ENCODE measurements at places on chromosomes 11 and 22.

DNA sequence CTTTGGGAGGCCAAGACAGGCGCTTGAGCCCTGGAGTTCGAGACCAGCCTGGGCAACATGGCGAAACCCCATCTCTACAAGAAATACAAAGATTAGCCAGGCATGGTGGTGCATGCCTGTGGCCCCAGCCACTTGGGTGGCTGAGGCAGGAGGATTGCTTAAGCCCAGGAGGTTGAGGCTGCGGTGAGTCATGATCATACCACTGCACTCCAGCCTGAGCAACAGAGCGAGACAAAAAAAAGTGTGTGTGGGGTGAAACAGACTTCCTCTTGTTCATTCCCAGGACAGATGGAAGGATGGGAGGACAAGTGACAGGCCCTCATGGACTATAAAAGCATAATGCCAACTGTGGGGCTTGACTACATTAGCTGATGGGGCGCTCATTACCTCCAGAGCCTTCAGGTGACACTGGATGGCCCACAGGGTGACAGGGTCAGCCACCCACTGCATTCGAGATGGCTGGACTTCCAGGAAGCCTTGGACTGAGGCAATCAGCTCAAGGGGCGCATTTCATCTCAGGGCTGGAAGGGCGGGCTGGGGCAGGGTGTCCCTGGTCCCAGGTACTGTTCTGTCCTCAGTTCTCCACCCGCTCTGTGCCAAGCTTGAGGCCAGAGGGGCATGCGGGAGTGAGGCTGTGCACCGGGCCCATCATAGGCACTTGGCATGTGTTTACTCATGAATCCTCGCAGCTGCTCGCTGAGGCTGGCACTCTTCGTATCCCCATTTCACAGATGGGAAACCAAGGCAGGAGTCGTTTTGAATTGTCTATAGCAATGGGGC is 12.5 kb downstream of the NPTXR start:
- no peak for DNase-seq

DNA sequence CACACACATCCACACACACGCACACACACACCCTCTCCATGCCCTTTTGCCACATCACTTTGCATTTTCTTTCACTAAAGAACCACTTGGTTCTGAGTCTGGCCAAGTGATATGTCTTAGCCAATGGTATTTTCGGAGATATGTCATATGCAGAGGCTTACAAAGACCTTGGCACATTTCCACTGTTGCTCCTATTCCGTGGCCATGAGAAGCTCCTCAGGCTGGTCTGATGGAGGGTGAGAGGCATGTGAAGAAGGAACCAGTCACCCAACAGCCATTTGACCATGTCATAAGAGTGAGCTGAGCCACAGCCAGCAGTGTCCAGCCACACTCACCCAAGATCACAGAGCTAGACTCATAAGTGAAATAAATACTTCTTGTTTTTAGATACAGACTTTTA is 212.6 kb upstream of the NAV2 start:
- DNase-seq, result no peak

GRCh38 chr11:124793466-124794278 is 6.5 kb downstream of the MSANTD2 start:
- DNase-seq, result peak; percentile 54

DNA sequence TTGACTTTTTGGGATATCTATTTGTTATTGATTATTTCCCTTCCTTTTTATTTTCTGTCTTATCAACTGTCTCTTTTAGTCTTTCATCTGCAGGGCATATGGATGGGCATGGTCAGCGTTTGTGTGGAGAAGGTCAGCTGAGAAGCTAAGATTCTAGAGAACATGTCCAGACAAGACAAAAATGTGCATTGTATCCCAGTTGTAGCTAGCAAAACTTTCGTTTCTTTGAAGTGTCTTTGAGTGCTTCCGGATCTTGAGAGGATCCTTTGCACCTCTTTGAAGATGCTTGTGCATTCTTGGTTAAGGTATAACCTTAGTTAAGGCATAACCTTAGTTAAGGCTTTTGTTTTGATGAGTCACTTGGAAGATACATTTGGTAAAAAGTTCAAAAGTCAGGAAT is 329.9 kb upstream of the LRRC4C start:
- no peak for DNase-seq

GRCh38 chr11:24056051-24056450 is 440.8 kb upstream of the LUZP2 start:
- no peak for DNase-seq

GRCh38 chr11:10838881-10839280 is 19.0 kb downstream of the ZBED5 start:
- DNase-seq, result no peak

GRCh38 chr11:80816966-80817365 is 1376.1 kb upstream of the TENM4 start:
- DNase-seq, result no peak

DNA sequence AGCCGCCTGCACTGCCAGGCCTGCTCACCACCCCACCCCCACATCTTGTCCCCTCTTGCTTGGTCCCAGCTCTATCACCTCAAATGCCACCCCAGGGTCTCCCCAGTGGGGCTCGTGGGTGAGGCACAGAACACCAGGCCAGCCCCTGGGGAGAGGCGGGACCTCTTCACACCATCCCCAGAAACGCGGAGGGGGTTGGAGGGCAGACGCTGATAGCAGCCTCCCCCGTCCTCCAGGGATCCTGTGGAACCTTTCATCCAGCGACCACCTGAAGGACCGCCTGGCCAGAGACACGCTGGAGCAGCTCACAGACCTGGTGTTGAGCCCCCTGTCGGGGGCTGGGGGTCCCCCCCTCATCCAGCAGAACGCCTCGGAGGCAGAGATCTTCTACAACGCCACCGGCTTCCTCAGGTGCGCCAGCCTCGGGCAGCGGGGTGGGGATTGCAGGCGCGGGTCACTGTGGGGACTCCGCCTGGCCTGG is 5.8 kb downstream of the PKP3 start:
- no peak for DNase-seq

- DNase-seq, result peak; percentile 30
Observed at GRCh38 chr11:8177136-8177535, 8.3 kb upstream of the RIC3 start.

GRCh38 chr11:3913921-3914320 is 58.5 kb downstream of the STIM1 start:
- no peak for DNase-seq

DNA sequence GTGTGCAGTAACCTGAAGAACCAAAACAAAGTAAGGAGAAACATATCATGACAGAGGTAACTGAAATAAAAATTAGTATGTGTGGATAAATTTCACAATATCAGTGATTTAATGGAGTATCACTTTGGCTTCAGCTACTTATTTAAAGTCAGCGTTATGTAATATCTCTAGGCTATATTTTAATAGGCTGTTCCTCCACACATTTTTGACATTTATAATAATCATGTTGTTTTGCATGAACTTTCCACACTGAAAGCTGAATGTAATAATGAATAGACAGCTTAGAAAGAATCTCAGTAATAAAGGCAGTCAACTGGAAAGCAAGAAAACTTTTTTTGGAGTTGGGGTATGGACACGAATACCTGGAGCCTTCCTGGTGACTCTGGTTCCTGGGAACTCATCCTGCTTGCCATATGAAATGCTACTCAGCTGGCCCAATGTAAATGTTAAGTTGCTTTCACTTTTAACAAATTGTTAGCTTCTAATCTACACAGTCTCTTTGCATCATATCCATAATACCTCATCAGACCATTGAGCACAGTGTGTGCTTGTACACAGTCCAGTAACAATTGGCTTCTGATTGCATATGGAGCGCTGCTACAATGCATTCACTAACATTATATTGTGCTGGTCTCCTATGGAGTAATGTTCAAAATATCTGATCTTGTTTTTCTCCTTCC is 257.7 kb downstream of the SOX6 start:
- DNase-seq, result peak; percentile 68

DNA sequence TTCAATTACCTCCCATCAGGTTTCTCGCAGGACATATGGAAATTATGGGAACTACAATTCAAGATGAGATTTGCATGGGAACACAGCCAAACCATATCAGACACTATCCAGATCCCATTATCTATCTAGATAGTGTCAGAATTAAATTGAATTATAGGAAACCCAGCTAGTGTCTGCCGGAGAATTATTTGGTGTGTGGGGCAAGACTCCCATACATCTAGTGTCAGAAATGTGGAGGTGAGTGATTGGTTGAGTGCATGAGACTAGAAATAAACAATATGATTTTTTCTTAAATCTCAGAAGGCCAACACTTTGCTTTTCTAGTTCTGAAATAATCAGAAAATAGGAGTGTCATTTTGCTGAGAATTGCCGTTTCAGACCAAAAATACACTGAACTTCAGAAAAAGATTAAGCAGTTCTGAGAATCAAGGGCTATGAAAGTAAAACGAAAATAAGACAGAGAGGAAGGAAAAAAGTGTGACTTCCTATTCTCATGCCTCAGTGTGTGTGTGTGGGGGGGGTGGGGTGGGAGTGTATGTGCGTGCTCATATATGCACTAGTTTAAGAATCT is 21.3 kb downstream of the CASP12 start:
- DNase-seq, result no peak

DNA sequence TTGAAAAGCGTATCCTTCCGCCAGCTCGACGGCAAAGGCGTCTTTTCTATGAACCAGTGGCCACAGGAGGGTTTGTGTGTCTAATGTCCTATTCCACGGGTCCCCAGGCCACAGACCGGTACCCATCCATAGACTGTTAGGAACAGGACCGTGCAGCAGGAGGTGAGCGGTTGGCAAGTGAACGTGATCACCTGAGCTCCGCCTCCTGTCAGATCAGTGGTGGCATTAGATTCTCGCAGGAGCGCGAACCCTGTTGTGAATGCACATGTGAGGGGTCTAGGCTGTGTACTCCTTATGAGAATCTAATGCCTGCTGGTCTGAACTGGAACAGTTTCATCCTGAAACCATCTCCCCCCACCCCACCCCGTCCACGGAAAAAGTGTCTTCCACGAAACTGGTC is 62.7 kb upstream of the KCNQ1OT1 start:
- DNase-seq, result no peak

DNA sequence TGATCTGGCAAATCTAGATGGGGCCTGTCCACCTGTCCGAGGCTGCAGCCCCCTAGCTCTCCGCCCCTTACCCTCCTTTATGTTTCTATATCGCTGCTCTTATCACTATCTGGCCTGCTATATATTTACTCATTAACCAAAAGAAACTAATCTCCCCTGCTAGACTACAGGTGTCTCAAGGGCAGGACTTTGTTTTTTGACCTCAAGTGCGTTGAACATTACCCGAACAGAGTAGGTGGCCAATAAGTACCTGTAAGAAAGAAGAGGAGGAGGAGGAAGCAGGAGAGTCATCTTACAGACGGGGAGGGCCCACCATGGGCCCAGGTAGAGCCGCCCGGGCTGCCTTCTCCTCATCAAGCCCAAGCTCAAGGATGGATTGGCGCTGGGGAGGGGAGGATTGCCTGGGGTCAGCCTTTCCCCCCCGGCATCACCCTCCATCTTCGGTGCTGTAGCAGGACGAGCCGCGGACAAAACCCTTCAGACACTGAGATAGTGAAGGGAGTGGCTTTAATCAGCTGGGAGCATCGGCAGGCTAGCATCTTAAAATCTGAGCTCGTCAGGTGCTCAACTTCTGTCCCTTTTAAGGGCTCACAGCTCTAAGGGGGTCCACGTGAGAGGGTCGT is 1.2 kb upstream of the P2RY6 start:
- DNase-seq, result no peak

GRCh38 chr11:28566339-28567089 is 458.3 kb downstream of the METTL15 start:
- peak; percentile 50 for DNase-seq

DNA sequence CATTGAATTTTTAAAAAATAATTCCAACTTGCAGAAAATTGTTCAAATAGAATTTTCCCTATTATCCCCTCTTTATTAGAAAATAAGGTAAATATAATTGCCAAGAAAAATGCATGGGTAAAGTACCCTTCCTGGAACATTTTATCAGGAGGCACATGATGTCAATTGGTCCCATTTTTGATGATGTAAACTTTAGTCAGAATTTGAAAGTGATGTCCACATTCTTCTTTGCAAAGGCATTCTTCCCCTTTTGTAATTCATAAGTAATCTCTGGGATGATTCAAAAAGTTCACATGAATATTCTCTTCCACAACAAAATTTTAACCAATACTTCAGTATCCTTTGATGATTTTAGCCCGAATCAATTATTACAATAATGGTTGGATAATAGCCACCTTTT is 86.9 kb upstream of the ANO3 start:
- no peak for DNase-seq

- DNase-seq, result no peak
Observed at GRCh38 chr22:40363059-40363458, 7.3 kb upstream of the SGSM3 start.

GRCh38 chr11:100680070-100680469 is 7.0 kb upstream of the ARHGAP42 start:
- DNase-seq, result peak; percentile 19

DNA sequence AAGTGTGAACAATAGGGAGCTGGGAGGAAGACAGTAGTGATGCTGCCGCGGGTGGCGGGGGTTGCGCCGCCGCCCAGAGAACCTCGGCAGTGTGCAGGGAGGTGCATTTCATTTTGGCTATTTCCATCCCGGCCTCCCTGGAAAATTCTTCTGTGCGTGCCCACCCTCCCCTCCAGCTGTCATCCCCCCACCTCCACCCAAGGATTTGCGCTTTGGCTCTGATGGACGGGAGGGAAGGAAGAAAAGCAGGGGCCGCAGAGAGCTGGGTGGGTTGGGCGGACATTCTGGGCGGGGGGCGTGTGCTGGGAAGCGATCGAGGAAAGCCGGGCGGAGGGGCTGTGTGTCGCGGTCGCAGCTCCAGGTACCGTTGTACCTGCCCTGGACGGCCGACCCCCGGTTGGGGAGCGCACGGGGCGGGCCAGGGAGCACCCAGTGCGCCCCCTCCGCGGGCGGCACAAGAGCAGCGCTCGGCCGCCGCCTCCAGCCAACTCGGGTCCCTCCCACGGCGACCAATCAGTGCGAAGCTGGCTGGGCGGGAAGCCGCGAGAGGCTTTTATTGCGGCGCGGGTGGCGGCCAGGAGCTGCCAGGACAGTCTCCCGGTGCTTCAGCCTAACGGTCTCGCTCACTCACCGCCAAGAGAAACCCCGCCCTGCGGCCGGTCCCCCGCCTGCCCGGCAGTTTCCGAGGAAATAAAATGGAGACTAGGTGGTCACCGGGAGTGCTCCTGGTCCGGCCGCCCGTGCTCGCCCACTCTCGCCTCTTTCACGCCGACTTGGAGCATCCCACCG is 1.6 kb downstream of the NCAM1 start:
- DNase-seq, result peak; percentile 98

DNA sequence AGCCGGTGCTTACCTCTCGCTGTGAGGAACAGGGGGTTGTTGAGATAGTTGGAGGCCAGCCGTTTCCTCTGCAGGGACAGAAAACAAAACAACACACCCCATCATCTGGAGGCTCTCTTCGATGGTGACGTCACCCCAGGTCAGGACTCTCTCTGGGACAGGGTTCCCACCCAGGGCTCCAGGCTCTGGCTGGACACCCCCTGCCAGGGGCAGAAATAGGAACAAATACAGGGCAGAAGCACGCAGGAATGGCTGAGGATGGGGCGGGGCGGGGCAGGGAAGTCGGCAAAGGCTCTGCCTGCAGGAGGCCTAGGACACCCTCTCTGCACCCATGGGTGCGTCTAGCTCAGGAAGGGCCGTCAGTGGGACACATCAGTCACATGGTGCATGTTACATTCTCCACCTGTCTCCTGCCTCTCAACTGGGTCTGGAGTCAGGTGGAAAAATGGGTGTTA is 118.5 kb downstream of the PHF21B start:
- DNase-seq, result no peak

All from NCI-H69 (cell line).